ENCODE measurements at places on chromosomes 12 and 14.

- DNase-seq: no peak
These were observed 12.1 kb downstream of the LACRT start for GRCh38 chr12:54622463-54623183.

GRCh38 chr12:108826807-108827721, 30.3 kb downstream of the SSH1 start:
- DNase-seq: peak; percentile 39

- no peak for DNase-seq
These were observed 11.1 kb upstream of the TMPO start for GRCh38 chr12:98504368-98504617.

- no peak for DNase-seq
These were observed 26.0 kb downstream of the PSMA3 start for GRCh38 chr14:58270628-58271027.

DNA sequence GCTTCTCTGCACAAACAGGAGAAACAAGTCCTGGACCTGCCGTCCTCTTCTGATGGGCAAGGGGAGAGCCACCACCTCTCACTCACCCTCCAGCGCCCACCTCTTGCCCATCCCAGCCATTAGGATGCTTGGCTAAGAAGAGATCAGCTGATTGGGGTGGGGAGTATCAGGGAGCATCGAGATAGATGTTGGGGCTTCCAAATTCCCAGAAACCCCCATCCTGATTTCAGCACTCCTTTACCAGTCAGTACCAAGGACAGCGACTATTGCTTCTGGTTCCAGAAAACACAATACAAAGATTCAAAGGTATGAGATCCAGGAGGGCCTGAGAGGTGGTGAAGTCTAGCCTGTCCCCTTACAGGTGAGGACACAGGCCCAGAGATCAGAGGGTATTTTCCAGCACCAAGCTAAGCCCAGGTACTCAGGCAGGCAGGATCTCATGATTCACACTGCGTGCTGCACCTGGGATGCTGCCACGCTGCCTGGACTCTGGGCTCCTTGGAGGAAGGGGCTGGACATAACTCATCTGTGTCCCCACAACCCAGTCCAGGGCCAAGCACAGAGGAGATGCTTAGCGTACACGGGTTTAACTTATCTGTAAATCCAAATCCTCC, 76.6 kb downstream of the TUNAR start:
- DNase-seq: peak; percentile 47

GRCh38 chr14:90593254-90594040, 196.6 kb downstream of the CALM1 start:
- peak; percentile 57 for DNase-seq
